GM13977 (cell line): ENCODE measurements at places on chromosomes 13 and 19.

- no peak for DNase-seq
These were observed 1158.5 kb downstream of the PCDH9 start for GRCh38 chr13:66071608-66072007.

DNA sequence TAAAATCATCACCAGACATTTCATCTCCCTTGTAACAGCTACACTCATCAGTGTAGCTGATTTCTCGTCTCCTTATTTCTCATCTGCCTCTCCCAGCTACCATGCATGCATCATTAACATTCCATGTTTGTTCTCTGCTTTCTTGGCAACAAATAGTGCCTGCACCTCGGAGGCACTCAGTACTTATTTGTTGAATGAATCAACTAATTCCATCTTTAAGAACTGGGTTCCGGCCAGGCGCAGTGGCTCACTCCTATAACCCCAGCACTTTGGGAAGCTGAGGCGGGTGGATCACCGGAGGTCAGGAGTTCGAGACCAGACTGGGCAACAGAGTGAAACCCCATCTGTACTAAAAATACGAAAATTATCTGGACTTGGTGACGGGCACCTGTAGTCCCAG, 63.9 kb upstream of the GTF3A start:
- no peak for DNase-seq

GRCh38 chr19:14127176-14127575, 9.2 kb downstream of the ASF1B start:
- no peak for DNase-seq

DNA sequence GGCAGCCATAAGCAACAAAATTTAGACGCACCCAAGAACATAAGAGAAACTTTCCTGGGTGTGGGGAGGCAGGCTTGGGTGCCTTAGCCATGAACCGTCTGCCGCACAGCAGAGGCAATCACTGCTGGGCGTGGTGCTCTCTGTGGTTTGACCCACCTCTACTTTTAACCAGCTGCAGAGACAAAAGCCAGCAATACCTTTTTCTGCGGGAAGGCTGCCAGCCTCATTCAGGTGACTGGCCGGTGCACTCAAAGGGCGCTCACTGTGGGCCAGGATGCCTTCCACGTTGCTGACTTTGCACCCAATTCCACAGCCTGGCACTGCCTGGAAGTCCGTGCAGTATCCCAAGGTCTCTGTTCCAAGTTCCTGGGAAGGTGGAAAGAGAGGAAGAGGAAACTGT, 69.1 kb downstream of the ATP7B start:
- DNase-seq, result no peak

DNA sequence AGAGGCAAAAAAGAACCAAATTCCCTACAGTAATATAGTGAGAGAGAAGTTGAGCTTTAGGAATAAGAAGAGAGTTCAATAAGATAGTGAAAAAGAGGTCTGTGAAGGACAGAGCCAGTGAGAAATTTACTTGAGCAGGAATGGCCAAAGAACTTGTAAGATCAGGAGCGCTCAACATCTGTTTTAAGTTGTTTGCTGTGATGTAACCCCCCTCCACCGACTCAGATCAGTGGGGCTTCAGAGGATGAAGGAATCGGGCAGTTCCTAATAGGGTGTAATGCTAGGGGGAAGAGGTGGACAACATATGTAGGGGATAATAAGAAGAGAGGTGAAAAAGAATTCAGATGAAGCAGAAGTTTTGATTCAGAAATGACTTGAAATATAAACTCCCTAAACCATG, 85.3 kb upstream of the FNDC3A start:
- DNase-seq, result no peak

GRCh38 chr13:91058066-91058465, 289.4 kb upstream of the MIR17HG start:
- no peak for DNase-seq

GRCh38 chr13:97057176-97057575, 62.9 kb upstream of the OXGR1 start:
- DNase-seq, result no peak

- no peak for DNase-seq
These were observed 591.4 kb downstream of the FGF9 start for GRCh38 chr13:22262001-22262885.

DNA sequence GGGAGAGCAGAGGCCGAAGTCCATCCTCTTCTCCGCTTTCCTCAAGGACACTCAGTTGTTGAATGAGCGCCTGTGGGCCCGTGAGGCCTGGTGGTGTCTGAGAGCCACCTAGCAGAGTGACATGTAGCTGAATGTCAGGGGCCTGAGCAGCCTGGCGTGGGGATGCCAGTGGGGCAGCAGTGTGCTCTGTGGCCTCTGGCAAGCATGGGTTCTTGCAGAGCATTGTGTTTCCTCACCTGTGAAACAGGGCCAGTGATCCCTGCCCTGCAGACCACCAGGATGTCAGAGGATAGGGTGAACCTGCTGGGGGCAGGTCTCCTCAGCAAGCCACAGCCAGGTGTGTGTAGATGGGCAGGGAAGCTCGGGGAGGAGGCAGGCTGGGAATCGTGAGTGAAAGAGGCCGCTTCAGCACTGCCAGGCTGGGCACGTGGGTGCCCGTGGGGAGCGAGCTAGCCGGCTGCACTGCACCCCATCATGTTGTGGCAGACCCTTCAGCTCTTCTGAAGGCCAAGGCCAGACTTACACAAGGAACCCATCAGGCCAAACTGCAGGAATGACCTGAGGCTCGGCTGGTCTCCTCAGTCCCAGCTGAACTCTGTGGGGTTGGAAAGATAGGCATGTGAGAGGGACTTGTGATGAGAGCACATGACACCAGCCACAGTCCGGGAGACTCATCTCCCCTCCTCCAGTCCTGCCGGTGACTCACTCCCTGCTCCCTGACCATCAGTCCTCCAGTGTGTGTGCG, 5.0 kb downstream of the PPP1R37 start:
- no peak for DNase-seq

- no peak for DNase-seq
These were observed 458.9 kb downstream of the COG6 start for GRCh38 chr13:40114305-40114896.

DNA sequence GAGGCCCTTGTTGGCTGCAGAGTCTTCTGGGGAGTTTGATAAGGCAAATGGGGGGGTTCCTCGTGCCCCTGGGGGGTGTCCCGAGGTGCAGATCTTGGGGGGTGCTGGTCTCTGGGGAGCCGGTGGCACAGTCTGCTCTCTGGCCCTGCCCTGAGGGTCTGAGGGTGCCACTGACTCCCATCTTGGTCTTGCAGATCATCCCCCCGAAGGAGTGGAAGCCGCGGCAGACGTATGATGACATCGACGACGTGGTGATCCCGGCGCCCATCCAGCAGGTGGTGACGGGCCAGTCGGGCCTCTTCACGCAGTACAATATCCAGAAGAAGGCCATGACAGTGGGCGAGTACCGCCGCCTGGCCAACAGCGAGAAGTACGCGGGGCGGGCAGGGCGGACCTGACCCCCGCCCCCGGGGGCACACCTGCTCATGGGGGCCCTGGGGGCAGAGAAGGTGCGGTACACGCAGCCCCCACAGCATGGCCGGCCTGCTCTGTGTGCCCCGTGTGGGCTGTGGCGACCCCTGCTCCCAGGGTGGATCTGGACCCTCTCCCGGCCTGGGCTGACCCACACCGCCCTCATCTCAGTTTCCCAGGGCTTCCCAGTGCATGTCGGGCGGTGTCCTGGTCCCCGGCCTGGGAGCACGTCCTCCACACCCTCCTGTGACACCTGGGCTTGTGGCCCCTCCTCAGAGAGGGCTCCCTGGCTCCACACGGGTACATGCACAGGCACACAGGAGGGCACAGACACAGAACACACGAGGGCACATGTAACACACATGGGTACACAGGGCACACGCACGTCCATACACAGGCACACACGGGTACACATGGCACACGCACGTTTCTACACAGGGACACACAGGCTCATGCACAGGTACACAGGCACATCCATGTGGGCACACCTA, 71.0 kb downstream of the KDM4B start:
- no peak for DNase-seq

DNA sequence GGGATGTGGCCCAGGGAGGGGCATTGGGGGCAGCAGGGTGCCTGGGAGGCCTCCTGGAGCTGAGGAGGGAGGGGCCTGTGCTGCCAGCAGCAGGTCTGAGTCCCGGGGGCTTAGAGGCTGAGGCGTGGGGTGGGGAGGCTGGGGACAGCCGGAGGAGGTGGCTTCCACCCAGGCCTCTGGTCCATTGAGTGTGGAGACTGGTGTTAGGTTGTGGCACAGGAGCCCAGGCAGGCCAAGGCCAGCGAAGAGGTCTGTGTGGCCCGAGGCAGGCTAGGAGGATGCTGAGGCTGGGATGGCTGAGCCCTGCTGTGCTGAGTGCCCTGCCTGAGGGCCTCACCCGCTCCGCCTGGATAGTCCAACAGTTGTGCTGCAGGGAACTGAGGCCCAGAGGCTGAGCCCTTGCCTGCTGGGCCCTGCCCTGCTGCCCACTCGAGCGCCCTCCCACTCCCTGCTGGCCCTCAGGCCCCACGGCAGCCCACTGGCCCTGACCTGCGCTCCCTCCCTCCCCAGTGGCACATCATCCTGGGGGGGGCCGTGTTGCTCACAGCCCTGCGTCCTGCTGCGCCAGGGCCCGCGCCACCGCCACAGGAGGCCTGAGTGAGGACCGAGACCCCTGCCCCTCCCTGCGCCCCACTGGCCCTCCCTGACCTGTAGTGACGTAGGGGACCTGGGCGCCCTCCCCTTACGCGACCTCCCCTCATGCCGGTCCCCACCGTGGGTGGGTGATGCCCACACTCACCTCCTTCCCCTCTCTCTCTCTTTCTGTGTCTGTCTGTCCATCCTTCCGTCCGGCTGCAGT, 4.9 kb upstream of the GARIN5A start:
- DNase-seq, result no peak

DNA sequence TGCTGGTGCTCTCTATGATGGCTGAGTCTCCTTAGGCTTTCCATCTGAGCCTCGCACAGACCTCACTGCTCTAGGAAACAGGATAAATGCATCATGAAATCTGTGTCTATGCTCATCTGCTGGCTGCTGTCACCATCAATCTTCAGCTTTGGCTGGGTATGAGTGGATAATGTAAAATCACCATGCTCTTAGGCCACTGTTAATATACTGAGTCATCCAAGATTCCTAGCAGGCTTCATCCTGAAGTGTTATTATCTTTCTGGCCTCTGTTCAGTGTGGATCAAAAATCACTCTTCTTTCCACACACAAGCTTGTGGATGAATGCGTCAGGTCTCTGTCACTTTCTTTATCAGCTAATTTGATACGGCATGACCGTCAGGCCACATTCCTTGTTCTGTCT, 317.4 kb downstream of the NALCN start:
- no peak for DNase-seq

GRCh38 chr19:16031872-16032200, 44.5 kb upstream of the TPM4 start:
- DNase-seq, result no peak

DNA sequence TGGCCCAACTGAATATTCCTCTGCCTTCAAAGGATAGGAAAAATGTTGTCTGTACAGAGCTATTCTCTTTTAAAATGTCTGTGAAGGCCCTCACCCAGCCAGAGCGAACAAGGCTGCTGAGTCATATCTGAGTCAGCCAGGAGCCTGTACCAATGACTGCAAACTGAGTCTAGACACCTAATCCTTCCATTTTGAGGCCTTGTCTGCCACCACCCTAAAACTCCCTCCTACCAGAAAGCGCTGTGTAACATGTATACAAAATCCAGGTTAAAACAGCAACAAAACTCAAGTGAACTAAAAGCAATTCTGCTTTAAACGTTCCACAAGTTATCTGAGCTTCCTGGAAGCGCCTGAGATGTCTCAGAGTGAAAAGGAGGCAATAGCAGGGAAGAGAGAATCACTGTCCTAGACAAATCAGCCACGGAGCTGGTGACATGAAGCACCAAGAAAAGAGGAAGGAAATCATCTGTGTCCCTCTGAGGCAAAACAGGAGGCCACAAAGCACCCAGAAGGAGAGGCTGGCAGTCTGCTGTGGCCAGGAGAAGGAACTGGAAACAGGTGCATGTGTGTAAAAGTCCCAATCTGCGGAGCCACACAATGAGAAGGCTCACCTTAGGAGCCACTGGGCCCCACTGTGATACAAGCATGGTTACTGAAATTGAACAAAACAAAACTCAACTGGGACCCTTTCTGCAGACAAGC, 10.2 kb downstream of the DHRS12 start:
- DNase-seq, result peak; percentile 51

DNA sequence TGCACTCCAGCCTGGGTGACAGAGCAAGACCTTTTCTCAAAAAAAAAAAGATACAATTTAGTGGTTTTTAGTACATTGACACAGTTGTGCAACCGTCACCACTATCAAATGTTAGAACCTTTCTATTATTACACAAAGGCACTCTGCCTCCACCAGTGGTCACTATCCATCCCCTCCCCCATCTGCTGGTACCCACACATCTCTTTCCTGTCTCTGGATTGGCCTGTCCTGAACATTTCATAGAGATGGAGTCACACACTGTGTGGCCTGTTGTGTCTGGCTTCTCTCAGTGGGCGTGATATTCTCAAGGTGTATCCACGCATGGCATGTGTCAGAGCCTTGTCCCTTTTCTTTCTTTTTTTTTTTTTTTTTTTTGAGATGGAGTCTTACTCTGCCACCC, 11.2 kb downstream of the KDM4B start:
- DNase-seq, result no peak
